ENCODE measurements at places on chromosomes 4 and X. TPM values are rescaled to one million over a fixed set of nuclear protein-coding genes. Genes with fewer than 3 reads are reported as not detected.

The SASH3 gene
- 4.5 TPM for total RNA-seq

The PABPC1L2A gene
- not detected for total RNA-seq

The ARHGAP6 gene
- 2.5 TPM for total RNA-seq

The SOWAHB gene
- not detected for total RNA-seq

The DNAAF6 gene
- total RNA-seq, result not detected

The UGT2B17 gene
- not detected for total RNA-seq

The GPR50 gene
- total RNA-seq, result not detected

The PWWP3B gene
- 5.3 TPM for total RNA-seq

The MAOB gene
- total RNA-seq, result 89.0 TPM
